ENCODE measurements at places on chromosomes 16 and 17.

DNA sequence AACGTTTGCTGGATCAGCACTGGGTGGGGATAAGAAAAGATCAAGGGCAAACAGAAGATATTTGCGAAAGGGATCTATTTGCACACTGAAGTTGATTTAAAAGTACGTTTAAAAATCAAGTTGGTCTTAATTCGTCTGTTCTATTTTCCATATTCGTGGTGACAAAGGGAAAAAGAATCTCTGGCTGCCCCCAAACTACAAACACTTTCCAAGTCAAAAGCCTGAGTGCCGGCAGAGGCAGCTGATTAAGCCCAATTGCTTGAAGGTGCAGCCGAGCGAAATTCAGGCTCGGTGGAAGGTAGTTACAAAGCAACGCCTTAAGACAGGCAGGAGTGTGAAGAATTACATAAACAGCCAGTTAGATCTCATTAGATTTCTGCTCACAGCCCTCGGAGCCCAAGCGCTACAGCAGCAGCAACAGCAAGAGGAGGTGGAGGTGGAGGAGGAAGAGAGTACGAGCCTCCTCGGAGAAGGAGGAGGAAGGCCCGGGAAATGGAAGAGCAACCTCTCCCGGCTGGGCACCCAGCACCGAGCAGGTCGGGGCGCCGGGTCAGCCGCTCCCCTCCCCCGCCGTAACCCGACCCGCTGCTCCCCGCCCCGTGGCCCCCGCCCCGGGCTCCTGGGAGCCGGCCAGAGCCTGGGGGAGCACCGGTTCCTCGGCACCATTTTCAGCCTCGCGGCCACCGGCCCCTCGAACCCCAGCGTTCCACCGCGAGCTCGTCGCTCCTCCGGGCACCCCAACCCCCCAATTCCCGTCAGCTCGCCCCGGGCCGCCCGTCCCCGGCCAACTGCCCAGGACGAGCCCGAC is 890 bp downstream of the TOB1 start:
- DNase-seq, result no peak

DNA sequence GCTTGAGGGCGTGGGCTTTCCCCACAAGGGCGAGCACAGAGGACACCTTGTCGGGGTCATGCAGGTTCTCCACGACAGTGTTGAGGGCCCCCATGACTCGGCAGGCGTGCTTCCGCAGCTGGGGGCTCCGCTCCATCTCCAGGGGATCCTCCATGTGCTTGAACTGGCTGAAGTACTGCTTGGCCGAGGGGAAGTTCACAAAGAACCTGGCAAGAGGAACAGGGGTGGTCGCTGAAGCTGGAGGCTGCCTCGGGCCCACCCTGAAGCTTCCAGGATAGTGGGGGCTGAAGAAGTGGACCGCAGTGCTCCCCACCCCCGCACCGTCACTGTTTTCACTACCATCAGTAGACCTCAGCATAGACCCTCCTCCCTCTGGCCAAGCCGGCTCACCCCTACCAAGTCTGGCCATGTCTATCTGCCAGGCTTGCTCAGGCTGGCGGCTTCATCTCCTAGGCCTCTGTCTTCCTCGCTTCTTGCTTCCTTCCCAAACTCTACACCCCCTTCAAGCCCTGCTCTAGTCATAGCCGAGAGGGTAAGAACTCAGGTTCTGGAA is 5.9 kb downstream of the CYGB start:
- DNase-seq, result no peak

GRCh38 chr16:78815713-78816112 is 716.3 kb downstream of the WWOX start:
- DNase-seq, result no peak

- DNase-seq, result no peak
These were observed 1.5 kb downstream of the SLC16A6 start for GRCh38 chr17:68289473-68289872.

- DNase-seq, result no peak
These were observed 186.2 kb downstream of the RBFOX3 start for GRCh38 chr17:79424471-79425185.

DNA sequence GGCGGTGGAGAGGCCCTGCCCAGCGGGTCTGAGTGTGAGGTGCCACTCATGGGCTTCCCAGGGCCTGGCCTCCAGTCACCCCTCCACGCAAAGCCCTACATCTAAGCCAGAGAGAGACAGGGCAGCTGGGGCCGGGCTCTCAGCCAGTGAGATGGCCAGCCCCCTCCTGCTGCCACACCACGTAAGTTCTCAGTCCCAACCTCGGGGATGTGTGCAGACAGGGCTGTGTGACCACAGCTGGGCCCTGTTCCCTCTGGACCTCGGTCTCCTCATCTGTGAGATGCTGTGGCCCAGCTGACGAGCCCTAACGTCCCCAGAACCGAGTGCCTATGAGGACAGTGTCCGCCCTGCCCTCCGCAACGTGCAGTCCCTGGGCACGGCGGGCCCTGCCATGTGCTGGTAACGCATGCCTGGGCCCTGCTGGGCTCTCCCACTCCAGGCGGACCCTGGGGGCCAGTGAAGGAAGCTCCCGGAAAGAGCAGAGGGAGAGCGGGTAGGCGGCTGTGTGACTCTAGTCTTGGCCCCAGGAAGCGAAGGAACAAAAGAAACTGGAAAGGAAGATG is 11.2 kb downstream of the VASN start:
- DNase-seq, result no peak

DNA sequence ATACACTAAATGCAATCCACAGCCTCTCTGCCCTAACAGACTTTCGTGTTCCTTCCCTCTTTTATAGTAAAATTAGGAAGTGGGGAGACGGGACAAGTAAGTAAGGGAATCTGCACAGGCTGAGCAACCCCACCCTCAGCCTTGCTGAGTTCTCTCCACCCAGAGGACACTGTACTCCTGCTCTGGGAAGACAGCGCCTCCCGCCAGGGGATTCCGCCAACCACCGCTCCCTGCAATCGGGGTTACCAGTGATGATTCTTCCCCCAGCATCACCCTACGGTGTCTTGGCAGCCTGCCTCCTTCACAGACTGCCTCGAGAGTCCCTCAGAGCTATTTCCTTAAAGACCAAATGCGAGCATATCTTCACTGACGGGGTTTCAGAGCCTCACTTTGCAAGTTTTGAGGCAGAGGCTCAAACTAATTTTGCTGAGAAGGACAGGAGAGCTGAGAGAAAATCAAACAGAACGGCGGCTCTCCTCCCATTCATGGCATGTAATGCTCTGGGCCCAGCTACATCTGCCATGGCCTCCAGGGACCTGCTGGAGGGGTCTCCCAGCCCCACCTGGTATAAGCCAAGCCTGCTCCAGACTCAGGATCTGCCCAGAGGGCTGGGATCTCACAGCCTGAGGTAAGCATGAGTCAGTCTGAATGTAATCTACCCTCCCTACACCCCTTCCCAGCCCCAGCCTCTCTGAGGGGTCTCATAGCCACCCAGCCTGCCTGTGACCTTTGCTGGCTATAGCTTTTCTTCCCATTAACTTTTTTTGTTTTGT is 22.7 kb upstream of the ASGR2 start:
- no peak for DNase-seq

GRCh38 chr17:29495011-29495410 is 71.8 kb downstream of the ABHD15 start:
- DNase-seq, result no peak

DNA sequence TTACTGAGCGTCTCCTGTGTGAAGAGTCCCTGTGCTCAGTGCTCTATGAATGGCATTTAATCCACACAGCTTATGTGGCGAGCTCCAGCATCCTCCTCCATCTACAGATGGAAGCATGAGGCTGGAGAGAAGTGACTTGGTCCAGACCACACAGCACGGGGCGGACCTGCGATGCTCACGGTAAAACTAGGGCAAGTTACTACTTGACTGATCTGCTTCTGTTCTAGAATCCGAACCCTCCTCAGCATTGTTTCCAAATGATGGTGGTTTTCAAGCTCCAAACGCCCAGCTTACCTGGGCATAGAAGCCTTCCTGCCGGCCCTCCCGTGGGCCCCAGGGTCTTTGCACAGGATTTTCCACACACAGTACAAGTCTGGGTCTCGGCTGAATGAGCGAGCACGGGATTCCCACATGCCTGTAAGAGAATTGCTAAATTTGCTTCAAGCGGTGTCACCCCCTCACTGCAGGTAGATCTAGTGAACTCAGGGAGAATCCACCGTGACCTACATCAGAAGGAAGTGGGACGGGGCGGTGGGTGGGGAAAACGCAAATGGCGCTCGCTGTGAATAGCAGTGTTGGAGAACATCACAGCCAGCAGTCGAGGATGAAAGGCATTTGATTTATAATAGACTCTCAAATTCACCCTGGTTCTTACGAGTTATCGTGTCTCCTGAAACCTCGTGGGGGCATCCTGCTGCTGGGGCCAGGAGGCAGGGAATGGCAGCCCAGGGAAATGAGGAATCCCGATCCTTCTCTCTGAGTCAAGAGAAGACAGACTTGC is 101.1 kb downstream of the CMIP start:
- no peak for DNase-seq

GRCh38 chr17:60782742-60783141 is 105.1 kb downstream of the BCAS3 start:
- no peak for DNase-seq

- DNase-seq, result no peak
These were observed 31.9 kb downstream of the NMT1 start for GRCh38 chr17:45092911-45093430.

- DNase-seq, result no peak
These were observed 17.1 kb downstream of the SAP30BP start for GRCh38 chr17:75684249-75684648.

GRCh38 chr16:78446486-78446885 is 347.0 kb downstream of the WWOX start:
- no peak for DNase-seq

DNA sequence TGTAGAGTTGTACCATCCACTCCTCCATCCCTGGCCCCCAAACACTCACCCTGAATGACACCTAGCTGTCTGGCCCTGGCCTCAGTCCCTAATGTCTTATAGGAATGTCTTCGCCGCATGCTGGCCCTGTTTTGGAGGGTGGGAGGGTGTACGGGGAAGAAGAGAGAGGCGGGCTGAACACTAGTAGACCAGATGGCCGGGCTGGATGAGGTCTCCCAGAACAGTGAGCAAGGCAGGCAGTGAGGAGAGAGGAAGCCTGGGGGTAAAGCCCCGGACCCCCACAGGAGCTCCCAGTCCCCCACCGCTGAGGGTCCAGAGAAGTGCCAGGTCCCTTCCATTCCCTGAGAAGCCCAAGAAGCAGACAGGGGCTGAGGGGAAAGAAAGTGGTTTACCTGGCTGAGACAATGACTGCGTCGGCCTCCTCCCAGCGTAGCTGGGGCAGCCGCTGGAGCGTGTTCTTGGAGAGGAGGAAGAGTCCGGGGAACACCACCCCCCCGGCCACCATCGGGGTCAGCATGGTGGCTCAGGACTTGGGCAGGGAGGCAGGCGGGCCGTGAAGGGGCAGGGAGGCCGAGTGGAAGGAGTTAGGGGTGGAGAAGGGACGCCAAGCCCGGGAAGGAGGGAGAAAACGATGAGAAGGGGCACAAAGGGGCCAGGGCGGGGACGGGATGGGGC is 923 bp downstream of the TLCD3B start:
- no peak for DNase-seq

DNA sequence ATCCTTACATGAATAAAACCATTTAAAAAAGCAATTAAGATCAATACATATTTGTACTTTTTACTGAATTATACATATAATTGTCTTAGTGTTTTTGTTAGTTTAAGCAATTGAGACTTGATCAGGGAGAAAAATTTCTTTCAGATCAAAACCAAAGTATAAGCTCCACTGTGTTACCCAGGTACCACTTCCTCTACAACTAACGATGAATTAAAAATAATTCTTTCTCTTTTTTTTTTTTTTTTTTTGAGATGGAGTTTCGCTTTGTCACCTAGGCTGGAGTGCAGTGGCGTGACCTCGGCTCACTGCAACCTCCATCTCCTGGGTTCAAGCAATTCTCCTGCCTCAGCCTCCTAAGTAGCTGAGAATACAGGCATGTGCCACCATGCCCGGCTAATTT is 6.8 kb downstream of the FBXO47 start:
- DNase-seq, result no peak

GRCh38 chr16:23907457-23907902 is 71.7 kb downstream of the PRKCB start:
- DNase-seq, result no peak
